NCI-H2081 (cell line): ENCODE measurements at places on chromosomes 2 and 18.

GRCh38 chr2:150417278-150417677 lies 70.2 kb downstream of the RND3 start:
- DNase-seq = peak; percentile 34

DNA sequence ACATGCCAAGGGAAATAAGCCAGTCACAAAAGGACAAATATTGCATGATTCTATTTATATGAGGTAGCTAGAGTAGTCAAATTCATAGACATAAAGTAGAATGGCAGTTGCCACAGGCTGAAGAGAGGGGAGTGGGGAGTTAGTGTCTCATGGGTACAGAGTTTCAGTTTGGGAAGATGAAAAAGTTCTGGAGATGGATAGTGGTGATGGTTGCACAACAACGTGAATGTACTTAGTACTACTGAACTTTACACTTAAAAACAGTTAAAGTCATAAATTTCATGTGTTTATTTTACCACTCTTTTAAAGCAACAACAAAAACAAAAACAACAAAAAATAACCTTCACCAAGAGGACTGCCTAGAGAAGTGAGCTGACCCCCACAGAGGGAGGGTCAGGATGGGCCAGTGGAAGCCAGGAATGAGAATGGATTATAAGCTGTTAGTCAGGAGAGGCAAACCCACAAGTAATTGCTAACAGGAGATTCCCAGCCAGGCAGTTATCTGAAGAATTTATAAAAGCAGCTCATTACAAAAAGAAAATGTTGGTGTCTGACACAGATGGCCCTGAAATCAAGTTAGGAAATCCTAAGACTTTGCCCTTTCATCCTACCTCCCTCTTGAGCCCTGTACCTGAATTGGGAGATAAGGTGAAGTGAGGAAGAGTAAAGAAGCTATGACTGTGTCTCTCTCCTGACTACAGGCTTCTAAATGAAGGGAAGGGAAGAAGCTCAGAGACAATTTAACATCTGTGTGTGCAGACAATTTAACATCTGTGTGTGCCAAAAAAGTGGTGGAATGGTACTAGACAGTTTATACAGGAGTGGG lies 263.4 kb downstream of the PDE11A start:
- DNase-seq = no peak

- DNase-seq = no peak
Observed at GRCh38 chr2:187552828-187553681, 1.2 kb downstream of the TFPI start.

GRCh38 chr2:238462782-238463396 lies 36.2 kb downstream of the ASB1 start:
- DNase-seq = peak; percentile 20

GRCh38 chr2:152061383-152061782 lies 37.5 kb downstream of the CACNB4 start:
- DNase-seq = no peak

- no peak for DNase-seq
Observed at GRCh38 chr2:170229125-170229524, 51.2 kb downstream of the MYO3B start.

GRCh38 chr2:71004857-71005256 lies 10.2 kb upstream of the TEX261 start:
- no peak for DNase-seq

- DNase-seq = no peak
Observed at GRCh38 chr2:15729001-15729400, 137.3 kb downstream of the DDX1 start.

DNA sequence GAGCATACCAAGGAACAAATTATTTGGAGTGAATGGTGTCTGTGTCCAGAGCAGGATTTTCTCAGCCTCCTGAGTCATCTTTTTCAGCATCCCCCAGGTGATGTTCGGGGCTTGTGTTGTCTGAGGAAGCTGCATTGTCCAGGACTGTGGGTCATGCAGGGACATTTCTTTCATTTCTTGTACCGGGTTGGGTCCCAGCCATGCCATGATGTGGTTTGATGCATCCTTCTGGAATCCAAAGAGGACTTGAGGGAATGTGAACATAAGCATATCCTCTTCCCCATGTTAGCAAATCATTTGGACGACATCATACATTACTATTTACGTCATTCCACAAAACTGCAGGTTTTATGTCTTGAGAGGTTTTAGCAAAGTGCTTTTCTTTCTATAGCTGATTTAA lies 797.8 kb downstream of the CCDC85A start:
- no peak for DNase-seq

- DNase-seq = no peak
Observed at GRCh38 chr2:65527451-65528240, 95.2 kb upstream of the SPRED2 start.

- DNase-seq = no peak
Observed at GRCh38 chr2:173087214-173087581, 11.6 kb downstream of the MAP3K20 start.
